ENCODE measurements at places on chromosomes 7 and 10.
A peak's percentile ranks its signal among the peaks of the same experiment; 100 is the strongest.

- no peak for DNase-seq
These were observed 53.3 kb upstream of the LOXL4 start for GRCh38 chr10:98321186-98321780.

- no peak for DNase-seq
These were observed 31.4 kb downstream of the LRRC17 start for GRCh38 chr7:102944241-102944640.

DNA sequence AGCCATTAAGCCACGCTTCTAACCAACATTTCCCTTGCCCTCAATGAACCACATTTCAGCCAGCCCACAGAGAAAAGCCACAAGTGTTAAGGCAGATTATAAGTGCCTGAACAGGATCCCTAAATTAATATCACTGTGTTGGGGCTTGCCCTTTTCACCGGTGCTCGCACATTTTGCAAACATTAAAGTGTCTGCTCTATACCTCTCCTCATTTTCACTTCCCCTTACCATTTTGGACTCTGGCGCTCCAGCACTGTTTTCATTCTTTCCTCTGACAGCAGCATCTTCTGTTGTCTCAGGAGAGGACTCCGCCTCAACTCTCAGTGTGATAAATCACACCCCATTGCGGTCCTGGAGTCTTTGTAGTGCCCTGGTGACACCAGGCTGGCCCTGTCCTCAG is 274.2 kb downstream of the BAMBI start:
- no peak for DNase-seq

DNA sequence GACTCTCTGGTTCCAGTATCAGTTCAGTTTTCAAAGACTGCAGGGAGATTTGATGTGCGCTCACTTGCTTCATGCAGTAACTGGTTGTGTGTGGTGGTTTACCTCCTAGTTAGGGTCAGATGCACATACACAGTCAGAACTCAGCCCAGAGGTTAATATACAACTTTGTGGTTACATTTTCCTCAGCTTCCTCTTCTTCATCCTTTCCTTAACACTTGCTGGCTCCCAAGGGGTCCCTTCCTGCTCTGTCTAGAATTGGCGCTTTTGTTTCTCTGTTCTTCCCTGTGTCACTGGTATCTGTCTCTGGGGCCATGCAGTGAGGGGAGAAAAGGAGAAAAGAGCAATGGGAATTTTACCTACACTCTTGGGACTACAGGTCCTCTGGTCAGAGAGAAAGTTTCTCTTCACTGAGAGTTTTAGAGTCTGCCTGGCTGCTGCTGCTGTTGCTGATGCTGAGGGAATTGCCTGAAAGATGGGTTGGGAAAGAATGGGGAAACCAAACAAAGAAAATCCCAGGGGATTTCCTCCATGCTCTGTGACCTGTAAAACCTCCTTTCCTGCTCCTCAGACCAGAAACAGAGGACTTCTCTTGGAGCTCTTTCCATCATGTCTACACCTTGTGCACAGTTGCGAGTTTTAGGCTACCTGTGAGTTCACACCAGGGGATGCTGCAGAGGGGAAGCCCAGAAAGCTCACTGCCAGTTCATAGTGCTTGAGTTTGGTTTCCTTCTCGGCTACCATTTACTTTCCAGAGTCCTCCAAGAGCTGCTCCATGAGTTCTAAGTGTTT is 74.6 kb downstream of the WDFY4 start:
- DNase-seq = no peak

DNA sequence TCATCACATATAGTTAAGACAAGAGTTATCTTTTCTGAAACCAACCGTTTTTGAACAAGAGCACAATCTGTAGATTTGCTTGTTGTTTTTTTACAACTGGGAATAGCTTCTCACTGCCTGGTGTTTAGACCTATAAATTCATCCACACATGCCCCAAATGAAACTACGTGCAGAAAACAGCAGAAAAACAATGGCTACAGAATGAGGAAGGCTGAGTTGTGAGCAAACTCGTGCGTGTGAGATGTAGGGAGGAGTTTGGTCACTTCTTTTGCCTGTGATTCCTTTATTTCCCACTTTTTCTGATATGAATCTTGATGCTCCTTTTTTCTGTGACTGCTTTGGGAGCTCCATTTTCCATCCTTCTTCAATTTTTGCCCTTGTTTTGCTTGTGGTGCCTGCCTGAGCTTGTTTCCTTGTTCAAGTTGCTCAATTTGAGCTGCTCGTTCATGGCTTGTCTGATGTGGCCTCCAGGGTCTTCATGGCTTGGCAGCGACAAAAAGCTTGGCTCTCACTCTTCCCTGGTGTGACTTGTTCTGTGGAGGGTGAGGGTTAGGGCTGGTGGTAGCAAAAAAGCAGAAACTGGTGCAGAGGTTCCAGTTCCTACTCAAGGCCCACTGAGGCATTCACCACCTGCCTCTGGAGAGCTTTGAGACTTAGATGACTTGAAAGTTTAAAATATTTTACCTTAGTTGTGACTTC is 76.9 kb downstream of the ZNF365 start:
- no peak for DNase-seq

DNA sequence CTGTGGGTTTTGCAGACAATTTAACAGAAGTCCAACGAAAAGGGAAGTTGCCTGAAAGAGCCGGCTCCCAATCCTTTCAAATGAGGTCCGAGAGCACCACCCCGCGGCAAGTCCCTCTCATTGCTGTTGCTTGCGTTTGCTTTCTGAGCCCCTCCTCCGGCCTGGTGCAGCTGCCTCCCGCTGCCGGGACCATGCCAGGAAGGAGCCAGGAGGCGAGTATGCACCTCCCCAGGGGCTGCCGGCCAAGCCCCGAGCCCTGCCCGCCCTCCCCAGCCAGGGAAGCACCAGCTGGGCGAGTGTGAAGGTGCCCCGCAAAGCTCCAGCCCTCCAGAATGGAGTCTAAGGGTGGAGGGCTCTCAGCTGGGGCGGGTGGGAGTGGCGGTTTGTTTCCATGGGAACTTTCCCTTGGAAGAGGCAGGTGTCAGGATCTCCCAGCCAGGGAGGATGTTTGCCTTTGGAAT is 25.8 kb upstream of the PPP2R2D start:
- peak; percentile 47 for DNase-seq
